ENCODE measurements at places on chromosomes 4 and X.

GRCh38 chr4:61501812-61502211 is 301.7 kb downstream of the ADGRL3 start:
- DNase-seq, result no peak

GRCh38 chr4:658681-659667 is 15.1 kb downstream of the ATP5ME start:
- DNase-seq, result no peak

GRCh38 chr4:84948056-84948455 is 18.4 kb downstream of the WDFY3 start:
- DNase-seq, result no peak

DNA sequence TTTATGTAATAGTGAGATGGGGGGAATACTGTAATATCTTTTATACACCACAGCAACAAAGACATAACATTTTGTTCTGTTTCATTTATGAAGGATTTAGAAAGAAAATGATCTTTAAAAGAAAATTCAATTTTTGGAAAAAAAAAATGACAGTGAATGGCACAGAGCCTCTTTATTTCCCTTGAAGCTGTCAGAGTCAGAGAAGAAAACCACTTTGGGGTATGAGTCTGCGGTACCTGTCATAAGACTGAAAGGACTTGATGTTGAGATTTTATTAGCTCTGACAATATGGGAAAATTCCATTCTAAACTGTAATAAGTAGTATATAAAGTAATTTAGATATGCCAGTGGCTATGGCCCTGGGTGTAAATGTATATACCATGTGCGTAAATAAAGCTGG is 134.8 kb downstream of the GALNTL6 start:
- DNase-seq, result no peak

DNA sequence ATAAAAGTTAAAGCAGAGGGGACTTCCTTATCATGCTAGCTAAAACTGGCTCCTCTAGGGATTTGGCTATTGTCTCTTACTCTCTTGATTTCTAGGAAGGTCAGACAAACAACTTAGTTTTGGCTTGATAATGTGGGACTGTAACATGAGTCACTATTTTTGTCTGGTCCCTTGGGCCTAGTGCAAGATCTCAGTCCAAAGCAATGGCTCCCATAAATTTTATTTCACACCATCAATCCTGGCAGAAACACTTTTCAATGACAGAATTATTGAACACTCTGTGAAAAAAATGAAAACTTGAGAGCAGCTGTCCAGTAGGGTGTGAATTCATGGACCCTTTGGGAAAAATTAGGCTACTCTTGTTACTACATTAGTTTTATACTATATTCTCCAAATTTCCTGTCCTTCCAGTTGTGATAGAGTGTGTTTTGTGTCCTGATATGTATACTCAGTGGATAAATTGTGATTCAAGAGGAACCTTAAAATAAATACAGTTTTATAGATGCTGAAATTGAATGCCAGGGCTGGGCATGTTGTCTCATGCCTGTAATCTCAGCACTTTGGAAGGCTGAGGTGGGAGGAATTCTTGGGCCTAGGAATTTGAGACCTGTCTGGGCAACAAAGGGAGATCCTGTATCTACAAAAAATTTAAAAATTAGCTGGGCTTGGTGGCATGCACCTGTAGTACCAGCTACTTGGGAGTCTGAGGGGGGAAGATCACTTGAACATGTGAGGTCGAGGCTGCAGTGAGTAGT is 10.8 kb upstream of the SNCA start:
- no peak for DNase-seq

DNA sequence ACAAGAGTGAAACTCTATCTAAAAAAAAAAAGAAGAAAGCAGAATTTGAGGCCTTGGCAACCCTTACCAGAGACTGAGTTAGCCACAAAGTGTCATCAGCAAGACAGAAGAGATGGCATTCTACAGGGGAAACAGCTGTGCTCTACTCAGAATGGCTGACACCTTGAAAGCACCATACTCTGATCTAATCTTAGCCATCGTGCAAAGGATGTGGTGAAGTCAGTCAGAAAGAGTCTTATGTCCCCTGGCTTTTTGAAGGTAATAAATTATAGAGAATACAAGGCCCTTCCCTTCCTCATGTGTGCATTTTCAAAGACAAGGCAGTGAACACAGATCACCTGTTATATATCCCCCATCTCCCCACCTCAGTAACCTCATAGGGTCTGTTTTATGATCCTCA is 13.2 kb downstream of the CLNK start:
- DNase-seq, result no peak

DNA sequence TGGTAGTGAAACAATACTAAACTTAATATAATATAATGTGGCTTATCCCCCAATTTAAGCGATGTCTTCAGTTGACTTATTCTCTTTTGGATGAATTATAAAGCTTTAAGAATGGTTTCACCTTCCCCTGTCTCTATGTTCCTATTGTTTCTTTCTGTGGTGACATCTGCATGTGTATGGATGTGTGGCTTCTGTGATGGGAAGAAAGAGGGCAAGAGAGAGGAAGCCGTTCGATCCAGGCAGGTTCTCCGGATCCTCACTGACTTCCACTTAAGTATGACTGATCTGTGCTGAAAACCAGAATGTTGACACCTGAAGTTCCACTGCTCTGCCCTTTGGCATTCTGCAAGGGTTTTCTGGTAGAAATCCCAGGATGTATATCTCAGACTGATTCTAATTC is 1150.8 kb downstream of the STPG2 start:
- DNase-seq, result no peak

- no peak for DNase-seq
Measured at GRCh38 chr4:180669680-180670079, 1573.5 kb upstream of the TENM3 start.

DNA sequence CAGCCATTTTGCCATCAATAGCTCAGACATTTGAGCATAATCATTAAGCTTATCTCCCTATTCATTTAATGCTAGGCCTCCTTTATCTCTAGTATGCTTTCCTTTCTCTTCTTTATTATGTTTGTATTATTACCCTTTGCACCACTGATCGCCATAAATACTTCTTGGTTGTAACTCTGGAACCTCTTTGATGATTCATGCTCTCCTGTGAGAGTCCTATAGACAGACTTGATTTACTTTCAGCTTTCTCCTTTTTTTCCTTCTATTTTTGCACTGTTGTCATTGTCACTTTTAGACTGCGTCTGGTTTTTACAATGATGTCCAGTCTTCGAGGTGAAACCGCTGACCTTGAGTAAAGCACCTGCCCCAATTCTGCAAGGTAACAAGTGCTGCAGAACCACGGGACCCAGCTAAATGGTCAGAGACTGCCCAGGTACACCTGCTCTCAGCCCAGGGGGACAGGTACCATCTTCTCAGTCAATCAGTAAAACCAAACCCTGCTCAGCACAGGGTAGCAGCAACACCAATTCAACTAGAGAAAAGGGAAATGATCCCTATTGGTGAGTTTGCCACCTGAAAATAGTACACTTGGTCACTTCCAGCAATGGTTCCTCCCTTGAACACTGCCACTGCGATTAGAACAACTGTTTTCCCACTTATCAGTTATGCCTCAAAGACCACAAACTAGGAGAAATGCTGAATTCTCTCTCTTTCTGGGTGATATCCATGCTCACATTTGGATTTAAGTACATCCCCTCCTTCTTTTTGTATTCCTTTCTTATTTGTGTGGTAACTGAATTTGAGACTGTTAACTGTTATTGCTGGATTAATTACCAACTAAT is 125.1 kb downstream of the MAML3 start:
- DNase-seq, result no peak

DNA sequence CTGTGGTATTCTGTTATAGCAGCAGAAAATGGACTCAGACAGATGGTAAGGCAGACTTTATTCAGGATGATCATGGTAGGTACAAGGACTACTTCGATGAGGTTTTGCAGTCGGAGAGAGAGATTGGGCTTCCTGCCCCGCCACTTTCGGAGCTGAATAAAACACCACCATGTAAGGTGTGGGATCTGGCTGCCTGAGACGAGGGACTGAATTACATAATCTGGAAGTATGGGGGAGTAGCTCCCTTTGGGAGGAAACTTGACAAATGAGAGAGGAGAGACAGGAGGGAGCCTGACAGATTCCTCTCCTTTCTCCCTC is 255.5 kb upstream of the GATB start:
- no peak for DNase-seq

DNA sequence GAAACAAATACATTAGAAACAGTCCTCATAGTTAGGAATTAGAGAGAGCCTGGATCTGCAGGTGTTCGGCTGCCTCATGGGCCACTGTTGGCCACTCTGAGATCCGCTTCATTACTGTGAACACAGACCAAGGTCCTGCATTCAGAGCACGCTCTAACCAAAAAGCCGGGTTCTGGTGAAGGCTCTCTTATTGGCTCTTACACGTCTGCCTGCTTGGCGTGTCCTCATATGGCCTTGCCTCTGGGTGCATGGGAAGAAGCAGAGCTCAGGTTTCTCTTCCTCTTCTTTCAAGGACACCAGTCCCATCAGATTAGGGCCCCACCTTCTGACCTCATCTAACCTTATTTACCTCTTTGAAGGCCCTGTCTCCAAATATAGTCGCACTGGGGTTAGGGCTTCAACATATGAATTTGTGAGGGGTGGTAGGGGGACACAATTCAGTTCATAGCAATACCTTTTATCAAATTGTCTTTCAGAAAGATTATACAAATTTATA is 37.1 kb upstream of the ELF2 start:
- no peak for DNase-seq

DNA sequence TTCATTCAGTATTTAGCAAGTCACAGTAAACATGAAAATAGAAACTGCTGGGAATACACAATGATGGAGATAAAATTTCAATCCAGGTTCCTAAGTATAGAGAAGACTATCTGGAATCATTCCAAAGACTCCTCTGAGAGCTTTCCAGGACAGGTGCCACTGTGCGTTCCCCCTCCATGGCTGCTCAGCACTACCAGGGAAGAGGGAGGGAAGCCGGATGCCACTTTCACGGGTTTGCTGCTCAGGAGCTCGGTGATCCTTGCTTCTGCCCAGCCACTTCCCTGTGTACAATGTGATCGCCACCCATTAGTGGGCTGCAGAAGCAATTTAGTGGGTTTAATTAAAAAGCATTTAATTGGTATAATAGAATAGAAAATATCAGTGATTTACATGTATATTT is 94.5 kb downstream of the FNIP2 start:
- DNase-seq, result no peak

GRCh38 chr4:178105242-178105641 is 663.0 kb upstream of the AGA start:
- DNase-seq, result no peak

DNA sequence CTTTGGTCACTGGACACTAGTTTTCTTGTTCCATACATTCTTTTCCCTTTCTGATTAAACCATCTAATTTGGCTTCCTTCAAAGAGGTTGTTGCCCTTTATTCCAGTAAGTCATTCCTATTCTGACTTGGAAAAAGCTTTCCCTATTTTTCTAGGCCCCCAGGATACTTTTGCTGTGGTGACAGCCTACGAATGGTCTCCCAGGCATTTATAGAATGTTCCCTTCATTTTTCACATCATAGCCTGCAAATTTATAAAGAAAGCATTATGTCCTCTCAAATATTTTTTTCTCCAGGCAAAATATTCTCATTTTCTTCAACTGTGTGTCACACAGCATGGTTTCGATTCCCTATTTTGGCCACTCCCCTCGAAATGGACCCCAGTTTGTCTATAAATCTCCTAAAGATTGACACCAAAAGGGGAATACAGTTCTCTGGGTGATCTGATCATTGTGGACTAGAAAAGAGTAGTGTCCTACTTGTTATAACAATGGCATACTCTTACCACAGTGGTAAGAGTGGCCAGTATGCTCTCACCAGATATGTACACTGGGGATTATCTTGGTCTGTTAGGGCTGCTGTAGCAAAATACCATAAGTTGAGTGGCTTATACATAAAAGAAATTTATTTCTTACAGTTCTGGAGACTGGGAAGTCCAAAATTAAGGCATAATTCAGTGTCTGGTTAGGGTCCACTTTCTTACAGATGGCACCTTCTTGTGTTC is 41.5 kb upstream of the BMP2K start:
- no peak for DNase-seq

DNA sequence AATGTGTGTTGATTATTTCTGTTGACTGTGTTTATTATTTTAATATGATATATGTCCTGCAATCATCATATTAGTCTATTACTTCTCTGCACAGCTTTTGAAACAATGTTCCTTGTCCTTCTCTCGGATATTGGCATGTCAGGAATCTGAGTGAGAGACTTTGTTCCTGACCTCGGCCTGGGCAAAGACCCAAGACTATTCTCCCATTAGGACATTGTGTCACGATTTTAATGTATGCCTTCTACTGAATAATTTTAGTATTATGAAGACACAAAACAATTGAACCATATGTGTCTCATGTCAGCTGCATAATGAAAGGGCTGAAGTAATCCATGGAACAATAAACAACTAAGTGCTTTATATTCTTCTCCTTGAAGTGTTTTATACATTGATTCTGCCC is 580.8 kb upstream of the TENM3 start:
- no peak for DNase-seq

DNA sequence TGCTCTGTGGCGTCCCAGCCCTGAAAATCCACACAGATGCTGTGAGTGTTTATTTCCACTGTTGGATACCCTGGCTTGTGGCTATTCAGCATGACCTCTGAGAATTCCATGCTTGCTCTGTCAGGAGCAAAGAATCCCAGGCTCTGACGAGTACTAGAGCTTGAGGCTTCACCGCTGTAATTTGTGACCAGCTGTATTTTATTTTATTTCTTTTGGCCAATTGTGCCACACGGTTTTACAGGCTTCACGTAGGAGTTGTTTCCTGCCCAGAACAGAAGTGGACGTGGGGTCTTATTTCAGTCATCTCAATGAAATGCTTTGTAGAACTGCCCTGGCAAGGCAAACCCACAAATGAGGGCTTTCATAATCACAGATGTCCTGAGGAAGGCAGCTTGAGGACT is 69.4 kb upstream of the CLDN34 start:
- DNase-seq, result no peak

All from ovary (tissue), 10 donors.